Activated CD8-positive, alpha-beta memory T cell treated with anti-CD3 and anti-CD28 coated beads for 4 hours (primary cell): ENCODE measurements at places on chromosomes 3 and 15.

DNA sequence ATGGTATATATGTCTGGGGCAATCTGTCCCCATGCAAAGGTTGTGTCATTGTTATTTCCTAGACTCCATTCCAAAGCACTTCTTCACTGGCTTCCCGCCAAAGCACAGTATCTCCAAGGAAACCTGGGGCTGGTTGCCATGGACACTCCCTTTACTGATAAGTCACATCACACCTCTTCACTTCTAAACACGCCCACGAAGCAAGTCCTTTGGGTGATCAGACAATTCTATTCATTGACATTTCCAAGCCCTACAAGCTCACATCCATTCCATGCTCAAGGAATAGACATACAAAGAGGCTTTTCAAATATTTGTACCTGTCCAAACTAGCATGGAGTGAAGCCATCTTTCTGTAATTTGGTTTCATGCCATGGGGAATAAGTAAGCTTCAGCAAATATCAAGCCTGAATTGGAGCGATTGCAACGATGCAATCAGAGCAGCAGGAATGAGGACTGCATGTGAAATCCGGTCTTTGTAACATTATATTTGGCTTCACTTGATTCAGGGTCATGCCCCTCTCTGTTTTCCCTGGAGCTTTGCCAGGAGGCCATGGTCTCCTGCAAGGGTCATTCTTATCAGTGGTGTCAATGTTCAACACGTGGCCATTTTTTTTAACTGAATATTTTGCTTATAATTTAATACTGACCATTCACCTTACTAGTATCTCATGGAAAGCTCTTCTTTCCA is 201.6 kb upstream of the TMC3 start:
- no peak for DNase-seq

DNA sequence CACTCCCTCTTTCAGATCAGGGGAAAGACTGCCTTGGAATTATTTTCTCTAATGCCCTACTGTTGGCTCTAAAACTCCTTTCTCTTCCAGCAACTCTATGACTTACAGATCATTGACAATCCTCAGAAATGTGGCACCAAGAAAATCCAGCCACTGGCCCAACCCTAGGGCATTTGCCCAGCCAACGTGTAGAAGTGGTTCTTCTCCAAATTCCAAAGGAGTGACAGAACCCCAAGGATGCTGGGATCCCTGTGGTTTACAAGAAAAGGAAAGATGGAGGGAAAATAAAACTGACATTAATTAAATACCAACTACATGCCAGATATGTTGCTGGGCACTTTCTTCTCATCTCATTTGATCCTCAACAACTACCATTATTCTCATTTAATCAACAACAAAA is 216.0 kb downstream of the NTRK3 start:
- no peak for DNase-seq

DNA sequence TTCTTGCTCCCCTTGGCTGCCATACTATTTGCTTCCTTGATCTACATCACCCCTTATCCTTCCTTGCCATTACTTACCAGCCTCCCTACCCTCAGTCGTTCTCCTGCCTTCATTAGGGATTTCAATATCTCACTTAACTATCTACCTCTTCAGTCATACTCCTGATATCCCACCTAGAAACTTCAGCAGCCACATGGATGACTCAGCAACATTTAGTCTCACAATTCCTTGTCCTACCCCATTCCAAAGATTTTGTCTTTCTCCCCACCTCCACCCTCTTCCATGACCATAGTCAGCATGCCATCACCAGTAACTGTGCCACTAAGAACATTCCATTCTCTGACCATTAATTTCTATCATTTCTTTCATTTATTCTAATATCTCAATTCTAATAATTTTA is 18.4 kb downstream of the UPK1B start:
- DNase-seq: no peak

GRCh38 chr15:78618064-78618463 is 2.7 kb downstream of the CHRNA3 start:
- DNase-seq: no peak

DNA sequence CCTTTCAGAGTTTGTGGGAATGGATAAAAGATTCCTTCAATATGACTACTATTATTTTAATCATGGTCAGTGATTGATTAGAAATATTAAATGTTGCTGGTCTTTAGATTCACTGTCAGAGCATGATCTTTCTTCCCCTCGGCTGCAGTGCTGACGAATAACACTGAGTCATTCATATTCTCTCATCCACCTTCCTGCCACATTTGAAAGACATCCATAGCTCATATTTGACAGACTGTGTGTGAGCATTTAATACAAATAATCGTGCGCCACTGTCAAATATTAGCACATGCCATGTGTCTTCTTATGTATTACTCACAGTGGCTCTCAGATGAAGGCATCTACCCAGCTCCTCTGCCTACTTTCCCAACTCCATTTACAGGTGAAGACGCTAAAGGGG is 476.5 kb upstream of the TPRG1 start:
- DNase-seq: no peak

DNA sequence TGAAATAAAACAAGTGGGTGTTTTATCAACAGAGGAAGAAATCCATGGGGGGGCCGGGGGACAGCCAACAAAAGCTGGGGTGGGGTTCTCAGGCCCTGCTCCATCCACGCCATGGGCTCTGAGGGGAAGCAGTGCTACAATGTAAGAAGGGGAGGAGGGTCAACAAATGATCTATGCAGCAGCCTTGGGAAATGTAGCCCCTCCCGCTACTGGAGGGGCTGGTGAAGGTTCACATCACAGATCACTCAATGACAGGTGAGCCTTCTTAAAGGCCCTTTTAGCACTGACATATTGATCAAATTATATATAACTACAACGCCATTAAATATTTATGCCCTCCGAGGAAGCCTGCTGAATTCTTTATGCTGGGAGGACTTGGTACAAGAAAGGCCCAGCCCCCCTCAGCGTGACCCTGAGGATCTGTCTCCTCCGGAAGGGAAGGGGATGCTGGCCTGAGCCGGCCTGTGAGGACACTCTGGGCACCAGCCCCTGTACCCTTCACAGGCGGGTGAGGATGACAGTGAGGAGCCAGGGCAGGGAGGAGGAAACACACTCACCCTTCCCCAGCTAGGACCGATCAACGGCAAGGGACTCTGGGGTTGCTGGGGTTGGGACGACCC is 15.3 kb downstream of the TLE3 start:
- DNase-seq: no peak

- peak; percentile 49 for DNase-seq
Observed at GRCh38 chr15:73927476-73928240, 1.4 kb downstream of the LOXL1 start.

- DNase-seq: no peak
Observed at GRCh38 chr3:130470126-130470525, 46.9 kb upstream of the COL6A6 start.

DNA sequence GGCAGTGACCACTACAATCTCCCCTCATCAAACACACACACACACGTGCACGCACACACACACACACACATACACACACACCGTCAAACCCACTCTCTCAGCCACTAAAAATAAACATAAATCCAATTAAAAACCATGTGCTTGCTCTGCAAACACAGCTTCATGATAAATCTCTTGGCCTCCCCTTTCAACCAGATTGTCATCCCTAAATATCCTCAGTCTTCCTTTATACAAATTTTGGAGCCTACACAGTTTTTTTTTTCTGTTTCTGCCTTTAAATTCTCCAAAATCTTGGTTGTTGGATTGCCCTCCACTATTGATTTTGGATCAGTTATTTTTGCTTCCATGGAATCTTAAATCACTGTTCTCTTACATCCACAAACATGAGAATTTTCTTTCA is 245.6 kb downstream of the SATB1 start:
- no peak for DNase-seq

- DNase-seq: no peak
Observed at GRCh38 chr3:66778777-66779176, 219.3 kb upstream of the KBTBD8 start.

GRCh38 chr3:567488-568185 is 371.1 kb downstream of the CHL1 start:
- DNase-seq: no peak

GRCh38 chr3:49401766-49402165 is 10.0 kb downstream of the RHOA start:
- no peak for DNase-seq

GRCh38 chr3:101994386-101994785 is 145.1 kb downstream of the NFKBIZ start:
- no peak for DNase-seq

GRCh38 chr3:144511346-144511745 is 539.7 kb downstream of the DIPK2A start:
- no peak for DNase-seq

- no peak for DNase-seq
Observed at GRCh38 chr3:194275721-194276120, 75.4 kb downstream of the CPN2 start.

DNA sequence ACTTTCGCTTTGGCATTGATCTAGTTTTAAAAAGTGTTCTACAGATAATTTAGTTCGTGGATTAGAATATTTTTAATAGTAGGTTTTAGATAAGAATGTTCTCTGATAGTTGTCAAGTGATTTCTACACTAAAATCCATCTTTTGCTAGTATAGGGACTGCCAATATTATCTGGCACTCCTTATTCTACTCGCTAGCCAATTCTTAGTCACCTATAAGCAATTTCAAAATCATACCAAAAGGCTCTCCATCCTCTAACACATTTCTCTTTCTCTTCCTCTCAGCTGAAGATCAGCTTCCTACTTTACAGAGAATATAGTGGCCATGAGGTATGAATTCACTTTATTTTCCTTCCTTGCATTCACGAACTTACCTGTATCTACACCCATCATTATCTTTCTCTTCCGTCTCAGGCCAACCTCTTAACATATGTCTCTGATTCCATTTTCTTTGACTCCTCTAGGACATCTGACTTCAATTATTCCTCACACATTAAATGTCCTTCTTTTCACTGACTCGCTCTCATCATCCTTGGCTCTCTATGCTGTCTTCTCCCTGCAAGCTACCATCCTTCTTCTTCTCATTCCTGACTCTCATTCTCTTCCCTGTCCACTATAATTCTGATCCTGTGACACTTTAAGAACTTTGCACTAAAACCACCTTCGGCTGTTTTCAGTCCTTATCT is 35.5 kb downstream of the C3orf80 start:
- no peak for DNase-seq

GRCh38 chr15:25960273-25960672 is 97.1 kb upstream of the ATP10A start:
- no peak for DNase-seq

DNA sequence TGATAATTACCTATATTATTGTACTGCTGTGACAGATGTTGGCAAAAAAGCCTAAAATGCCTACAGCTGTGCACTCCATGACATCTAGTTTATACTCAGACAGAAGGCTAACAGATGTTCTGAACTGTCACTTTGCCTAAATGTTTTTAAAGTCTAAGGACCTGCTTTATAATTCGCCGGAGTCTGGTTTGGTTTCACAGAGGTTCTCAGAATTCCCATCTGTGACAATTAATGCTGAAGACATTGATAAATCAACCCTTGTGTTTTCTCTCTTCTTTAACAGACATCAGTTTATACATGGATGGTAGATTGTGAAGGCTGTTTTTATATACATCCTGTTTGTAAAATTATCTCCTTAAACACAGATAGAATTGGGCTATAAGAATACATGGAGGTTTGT is 19.8 kb upstream of the SOX2 start:
- DNase-seq: no peak

- no peak for DNase-seq
Observed at GRCh38 chr3:30894521-30895251, at the start of gene GADL1. TSS of gene GADL1 (minus strand) at chr3:30894661. CDS start at chr3:30894614, 47 bp downstream.

- no peak for DNase-seq
Observed at GRCh38 chr3:71319771-71320170, 263.8 kb downstream of the FOXP1 start.

DNA sequence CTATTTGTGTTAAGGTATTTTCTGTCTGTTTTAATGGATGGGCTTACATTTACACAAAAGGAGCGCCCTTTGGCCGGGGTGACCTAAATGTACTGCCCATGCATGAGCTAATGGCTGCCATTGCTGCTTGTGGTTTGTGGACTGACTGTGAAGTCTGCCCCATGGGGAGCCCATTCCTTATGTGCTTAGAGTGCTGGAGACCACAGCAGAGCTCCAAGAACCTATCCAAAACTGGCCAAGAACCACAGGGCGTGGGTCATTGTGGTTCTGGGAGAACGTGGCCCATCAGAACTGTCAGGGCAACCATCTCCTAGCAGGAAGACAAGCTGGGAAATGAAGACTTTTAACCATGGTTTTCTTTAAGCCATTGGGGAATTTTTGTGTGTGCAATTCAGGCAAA is 105.3 kb downstream of the CHDH start:
- no peak for DNase-seq

- no peak for DNase-seq
Observed at GRCh38 chr15:88284318-88284998, 27.9 kb upstream of the NTRK3 start.

- DNase-seq: no peak
Observed at GRCh38 chr15:69118089-69118488, 42.3 kb upstream of the GLCE start.

- DNase-seq: no peak
Observed at GRCh38 chr3:77093101-77093500, 53.2 kb downstream of the ROBO2 start.

GRCh38 chr3:134959516-134959915 is 164.5 kb downstream of the EPHB1 start:
- DNase-seq: no peak

GRCh38 chr15:90780916-90781315 is 63.8 kb downstream of the BLM start:
- DNase-seq: no peak

DNA sequence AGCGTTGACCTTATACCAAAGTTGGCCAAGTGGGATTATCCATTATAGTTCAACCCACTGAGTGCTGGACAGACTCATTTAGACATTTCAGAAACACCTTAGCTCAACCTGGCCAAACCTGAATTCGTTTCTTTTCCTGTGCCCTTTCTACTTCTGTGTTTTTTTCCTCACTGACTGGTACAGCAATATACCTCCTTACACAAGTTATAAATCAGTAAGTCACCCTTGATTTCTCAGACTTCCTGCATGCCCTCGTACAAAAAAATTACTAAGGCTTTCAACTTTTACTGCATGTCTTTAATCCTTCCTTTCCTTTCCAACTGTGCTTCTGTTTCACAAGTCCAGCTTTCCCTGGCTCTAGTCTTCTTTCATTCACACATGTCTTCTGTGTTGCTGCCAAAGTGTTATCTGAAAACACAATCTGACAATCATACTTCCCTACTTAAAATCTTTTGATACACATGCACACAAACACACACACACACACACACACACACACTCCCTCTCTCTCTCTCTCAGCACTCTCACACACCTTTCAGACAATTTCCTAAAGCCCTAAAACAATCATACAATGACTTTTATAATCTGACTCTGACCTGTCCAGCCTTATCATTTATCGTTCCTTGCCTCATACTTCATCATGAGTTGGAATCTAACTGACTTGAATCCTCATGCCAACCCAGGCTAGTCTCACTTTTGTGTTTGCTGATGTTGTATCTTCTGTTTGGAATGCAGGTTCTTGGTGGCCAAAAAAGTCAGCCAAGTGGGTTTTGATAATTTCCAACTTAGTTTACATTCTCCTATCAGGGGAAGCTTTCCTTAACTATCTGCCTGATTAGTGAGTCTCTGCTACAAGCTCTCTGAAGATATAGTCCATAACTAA is 436.4 kb downstream of the NAALADL2 start:
- DNase-seq: no peak

- DNase-seq: no peak
Observed at GRCh38 chr3:139134678-139135372, 90.1 kb upstream of the PRR23C start.

- DNase-seq: no peak
Observed at GRCh38 chr3:130783629-130784028, 37.0 kb upstream of the PIK3R4 start.

- no peak for DNase-seq
Observed at GRCh38 chr3:113600418-113601182, 68.2 kb downstream of the SIDT1 start.

- DNase-seq: no peak
Observed at GRCh38 chr15:101009176-101009575, 90.0 kb downstream of the LRRK1 start.
